ENCODE measurements at places on chromosomes 7 and 10. TPM values are rescaled to one million over a fixed set of nuclear protein-coding genes. Genes with fewer than 3 reads are reported as not detected.

Gene ZNF239
- 3.6 TPM for total RNA-seq

Gene CDC14C
- not detected for total RNA-seq

Gene MSS51
- total RNA-seq: 0.39 TPM

Gene GNGT1
- total RNA-seq: not detected

Gene TSPAN33
- 1.0 TPM for total RNA-seq

Gene NRCAM
- total RNA-seq: 22.7 TPM

Gene NME8
- total RNA-seq: not detected

Gene TEX36
- total RNA-seq: not detected

Gene SLC18A3
- total RNA-seq: not detected

Gene LZTS2
- 74.2 TPM for total RNA-seq

Gene FXYD4
- total RNA-seq: not detected

Gene PNLIP
- total RNA-seq: not detected

Gene UPK3BL2
- not detected for total RNA-seq

Gene OPN1SW
- not detected for total RNA-seq

Gene FAM24B
- 2.2 TPM for total RNA-seq

Gene ITPRID1
- total RNA-seq: not detected

Gene MYL10
- total RNA-seq: not detected

Gene UTF1
- not detected for total RNA-seq
